ENCODE measurements at places on chromosomes 2 and 18. TPM values are rescaled to one million over a fixed set of nuclear protein-coding genes. Genes with fewer than 3 reads are reported as not detected.

- no peak for DNase-seq
These were observed 14.0 kb downstream of the SERTAD2 start for GRCh38 chr2:64639691-64640090.

DNA sequence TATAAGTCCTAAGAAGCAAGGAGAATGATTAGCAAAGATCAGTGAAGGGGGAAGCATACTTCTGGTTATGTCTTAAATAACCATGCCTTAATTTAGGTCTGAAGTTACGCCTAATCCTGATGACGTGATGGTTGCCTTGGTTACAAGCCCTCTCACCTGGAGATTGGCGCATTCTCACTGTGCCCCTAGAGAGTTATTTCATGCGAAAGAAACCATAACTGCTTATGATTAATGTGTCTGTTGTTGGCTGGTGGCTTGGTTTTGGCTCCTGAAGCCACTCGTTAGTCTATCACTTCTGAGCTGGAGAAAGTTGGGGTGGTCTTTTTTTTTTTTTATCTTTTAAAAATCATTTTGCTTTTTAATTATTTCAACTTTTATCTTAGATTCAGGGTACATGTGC lies 47.0 kb downstream of the TNFRSF11A start:
- DNase-seq: no peak

DNA sequence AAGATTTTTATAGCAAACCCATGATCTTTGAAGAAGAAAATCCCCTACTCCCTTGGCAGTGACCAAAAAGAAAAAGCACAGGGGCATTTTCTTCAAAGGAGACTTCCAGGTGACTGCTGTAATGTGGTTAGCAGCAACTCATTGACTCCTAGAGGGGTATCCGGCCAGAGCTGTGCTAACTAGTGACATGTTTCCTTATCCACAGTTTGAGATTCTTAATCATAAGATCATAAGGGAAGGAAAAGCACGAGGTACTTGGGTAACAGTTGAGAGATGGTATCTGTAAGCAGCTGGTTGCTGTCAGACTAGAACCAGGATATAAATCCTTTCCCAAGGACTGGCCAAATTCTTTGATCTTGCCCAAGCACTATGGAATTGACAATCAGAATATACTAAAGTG lies 124.7 kb downstream of the MREG start:
- DNase-seq: no peak

DNA sequence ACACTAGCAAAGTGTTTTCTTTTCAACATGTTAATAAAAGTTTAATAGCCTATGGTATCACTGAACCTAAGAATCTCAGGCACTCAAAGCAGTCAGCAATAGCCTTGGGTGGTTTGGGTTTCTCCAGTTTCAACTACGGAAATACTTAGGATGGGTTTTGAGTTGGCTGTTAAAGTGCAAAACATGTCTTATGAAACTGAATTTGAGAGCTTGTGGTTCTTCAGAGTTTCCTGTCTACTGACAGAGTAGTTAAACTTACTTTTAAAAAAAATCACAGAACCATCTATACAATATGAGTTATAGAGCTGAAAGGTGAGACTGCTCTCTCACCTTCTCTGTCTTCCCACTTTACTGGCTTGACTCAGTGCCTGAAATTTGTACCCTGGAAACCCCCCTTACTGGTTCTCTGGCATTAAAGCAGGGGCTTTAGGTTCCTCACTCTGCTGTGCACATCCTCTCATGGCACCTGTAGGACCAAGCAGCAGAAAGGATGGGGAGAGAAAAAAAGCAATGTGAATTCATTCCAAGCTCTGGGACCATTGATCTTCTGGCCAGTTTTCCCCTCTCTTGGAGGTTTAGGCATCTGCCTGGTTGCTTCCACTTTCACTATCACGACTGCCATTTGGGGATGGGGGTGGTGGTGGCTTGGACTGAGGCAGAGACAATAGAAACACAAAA lies 18.1 kb downstream of the CCDC141 start:
- no peak for DNase-seq

DNA sequence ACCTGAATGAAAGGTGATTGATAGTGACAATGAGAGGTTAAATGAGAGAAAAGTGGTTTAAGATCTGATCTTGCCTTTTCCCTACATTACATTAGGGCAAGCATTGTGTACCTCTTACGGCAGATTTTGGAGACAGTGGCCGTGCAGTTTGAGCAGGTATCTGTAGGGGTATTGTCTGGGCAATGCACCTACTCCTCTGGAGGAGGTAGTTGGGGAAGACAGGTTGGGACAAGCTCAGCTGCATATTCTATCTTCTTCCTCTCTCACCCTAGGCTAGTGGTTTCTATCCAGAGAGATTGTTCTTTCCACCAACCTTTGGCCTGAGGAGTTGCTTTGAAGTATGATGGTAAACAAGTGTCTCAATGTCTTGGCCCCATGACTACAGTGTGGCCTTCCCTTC lies 323.2 kb downstream of the CYP26B1 start:
- no peak for DNase-seq

DNA sequence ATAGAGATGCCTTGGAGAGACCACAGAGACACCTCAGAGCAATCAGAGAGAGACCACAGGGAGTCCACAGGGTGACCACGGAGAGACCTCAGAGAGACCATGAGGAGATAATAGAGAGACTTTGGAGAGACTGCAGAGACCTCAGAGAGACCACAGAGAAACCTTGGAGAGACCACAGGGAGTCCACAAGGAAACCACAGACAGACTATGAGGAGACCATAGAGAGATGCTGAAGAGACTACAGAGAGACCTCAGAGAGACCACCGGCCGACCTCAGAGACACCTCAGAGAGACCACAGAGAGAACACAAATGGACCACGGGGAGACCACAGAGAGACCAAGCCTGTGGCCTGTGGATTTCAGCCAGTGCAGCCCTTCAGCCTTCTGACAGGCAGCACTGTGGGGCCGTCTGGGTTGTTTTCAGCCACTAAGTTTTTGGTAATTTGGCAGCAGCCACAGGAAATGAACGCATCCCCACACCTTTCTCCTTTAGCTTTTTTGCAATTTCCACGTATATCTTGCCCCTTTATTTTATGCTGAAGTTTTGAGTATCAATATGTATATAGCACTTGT lies 11.4 kb upstream of the TMEM18 start:
- no peak for DNase-seq

GRCh38 chr2:18406219-18406618 lies 154.2 kb downstream of the RDH14 start:
- DNase-seq: no peak

- DNase-seq: no peak
These were observed 74.6 kb upstream of the HDAC4 start for GRCh38 chr2:239475161-239476028.

DNA sequence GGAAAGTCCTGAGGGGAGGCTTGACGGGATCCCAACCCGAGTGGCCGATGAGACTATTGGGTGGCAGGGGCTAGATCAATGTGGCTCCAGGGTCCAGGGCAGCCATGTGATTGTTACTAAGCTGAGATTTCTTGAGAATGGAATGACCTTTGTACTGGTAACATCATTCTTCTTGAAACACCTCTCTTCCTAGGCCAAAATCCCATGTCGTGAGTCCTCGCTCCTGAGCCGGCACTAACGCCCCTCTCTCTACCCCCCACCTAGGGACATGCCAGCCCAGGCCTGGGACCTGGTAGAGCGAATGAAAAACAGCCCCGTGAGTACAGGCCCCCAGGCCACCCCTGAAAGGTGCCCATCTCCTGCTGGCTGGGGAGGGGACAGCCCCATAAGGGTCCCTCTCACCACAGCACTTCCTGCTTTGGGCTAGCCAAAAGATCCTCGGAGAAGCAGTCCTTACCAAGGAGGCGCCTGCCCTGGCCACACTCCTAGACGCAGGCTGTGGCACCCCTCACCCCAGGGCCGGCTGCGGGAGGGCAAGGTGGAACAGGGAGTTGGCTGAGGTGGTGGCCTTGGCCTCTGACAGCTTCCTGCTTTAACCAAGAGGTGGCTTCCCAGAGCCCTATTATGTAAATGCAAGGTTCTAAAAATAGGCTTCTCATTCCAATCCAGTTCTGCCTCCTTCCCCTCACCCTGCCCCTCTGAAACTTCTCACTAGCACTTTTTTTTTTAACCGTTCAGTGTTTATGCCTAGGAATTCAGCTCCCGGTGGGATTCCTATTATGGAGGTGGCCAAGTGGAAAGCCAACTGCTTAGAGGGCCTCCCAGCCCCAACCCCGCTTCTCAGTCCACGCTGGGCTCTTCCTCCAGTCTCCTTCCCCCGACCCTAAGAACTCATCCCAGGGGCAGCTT lies 126.6 kb upstream of the PPP1CB start:
- DNase-seq: no peak

GRCh38 chr18:22753130-22753831 lies 179.8 kb upstream of the RBBP8 start:
- DNase-seq: no peak

DNA sequence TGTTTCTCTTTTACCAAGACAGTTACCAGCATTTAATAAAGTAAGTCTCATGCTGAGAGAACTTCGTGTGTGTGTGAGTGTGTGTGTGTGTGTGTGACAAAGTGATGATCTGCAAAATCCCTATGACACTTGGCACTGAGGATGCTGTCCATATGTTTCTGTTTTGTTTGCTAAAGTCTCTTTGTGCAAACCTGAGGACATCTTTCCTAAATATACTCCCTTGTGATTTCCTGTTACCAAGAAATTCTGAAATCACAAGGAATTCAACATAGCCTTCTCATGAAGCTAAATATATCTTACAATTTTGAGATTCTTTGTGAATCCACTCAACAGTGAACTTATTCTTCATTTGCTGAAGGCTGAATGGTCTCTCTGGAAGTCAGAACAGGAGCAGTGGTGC lies 1359.7 kb upstream of the NRXN1 start:
- DNase-seq: no peak

- no peak for DNase-seq
These were observed 5.6 kb downstream of the FBXO36 start for GRCh38 chr2:229927817-229928321.

DNA sequence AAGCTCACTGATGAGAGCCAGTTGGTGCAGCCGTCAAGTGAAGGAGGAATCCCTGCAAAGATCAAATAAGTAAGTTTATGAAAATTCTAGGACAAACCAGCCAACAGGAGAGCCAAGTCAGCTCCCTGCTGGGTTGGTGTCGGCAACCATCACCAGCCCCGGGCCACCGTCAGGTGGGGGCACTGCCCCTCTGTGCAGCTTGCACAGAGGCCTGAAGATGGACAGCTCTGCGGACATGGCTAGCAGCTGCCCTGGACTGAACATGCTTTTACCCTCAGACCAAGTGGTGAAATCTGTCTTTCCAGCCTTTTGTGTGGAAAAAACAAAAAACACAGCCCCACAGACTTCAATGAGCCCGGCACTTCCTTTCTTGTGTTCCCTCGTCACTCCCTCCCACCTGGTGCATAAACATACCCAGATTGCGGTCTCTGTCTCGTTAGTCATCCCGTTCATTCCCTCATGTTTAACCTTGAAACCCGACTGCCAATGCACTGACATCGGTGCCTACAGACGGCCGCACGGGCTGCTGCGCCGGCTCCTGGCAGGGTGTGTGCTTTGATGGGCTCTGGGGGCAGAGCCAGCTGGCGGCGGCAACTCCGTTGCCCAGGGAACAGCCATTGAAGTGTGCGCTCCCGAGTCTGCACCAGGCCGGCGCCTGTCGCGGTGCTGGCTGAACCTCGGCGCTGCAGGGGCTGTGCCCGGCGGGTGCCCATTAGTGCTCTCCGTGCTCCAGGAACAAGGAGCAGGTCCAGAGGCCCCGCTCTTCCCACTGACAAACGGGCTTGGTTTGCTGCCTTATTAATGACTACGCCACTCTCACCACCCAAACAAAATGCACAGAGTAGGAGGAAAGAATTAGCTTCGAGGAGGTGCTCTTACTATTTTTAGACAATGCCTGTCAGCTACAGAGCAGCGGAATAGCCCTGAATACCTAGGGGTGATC lies 95.3 kb downstream of the EIPR1 start:
- DNase-seq: no peak

- no peak for DNase-seq
These were observed 58.1 kb upstream of the IL1RL1 start for GRCh38 chr2:102253140-102253752.

- DNase-seq: no peak
These were observed 21.0 kb upstream of the GPR17 start for GRCh38 chr2:127624756-127625571.

GRCh38 chr2:164510895-164511294 lies 110.4 kb downstream of the GRB14 start:
- no peak for DNase-seq

DNA sequence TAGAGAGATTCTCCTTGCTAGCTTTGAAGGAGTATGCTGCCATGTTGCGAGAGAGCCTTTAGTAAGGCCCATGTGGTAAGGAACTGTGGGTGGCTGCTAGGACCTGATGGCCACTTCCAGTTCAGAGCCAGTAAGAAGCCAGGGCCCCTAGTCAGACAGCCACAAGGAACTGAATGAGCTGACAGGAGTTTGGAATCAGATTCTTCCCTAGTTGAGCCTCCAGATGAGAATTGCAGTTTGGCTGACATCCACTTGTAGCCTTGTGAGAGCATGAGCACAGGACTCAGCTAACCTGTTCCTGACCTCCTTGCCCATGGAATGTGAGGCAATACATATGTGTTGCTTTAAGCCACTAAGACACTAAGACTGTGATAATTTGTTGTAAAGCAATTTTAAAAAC lies 1.2 kb upstream of the WDR7 start:
- no peak for DNase-seq

ZAP70 gene
- total RNA-seq: not detected

MAB21L4 gene
- total RNA-seq: 0.42 TPM

VAMP8 gene
- total RNA-seq: not detected

DPP10 gene
- total RNA-seq: not detected

LRRFIP1 gene
- 49.5 TPM for total RNA-seq

BOLL gene
- total RNA-seq: not detected
